Ascending aorta (tissue), 2 donors: ENCODE measurements at places on chromosomes 5 and 9.

DNA sequence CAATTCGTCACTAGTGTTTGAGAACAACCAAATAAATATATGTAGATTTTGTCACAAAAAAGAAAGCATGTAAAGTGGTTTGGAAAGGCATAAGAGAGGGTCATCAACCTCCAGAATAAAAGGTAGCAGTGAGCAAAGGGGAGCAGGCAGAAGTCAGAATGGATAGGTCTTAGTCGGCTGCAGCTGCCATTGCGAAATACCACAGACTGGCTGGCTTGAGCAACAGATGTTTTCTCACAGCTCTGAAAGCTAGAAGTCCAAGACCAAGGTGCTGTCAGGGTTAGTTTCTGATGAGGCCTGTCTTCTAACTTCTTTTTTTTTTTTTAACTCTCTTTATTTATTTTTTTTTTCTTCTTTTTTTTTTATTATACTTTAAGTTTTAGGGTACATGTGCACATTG is 208.1 kb upstream of the PIK3R1 start:
- DNase-seq: no peak

DNA sequence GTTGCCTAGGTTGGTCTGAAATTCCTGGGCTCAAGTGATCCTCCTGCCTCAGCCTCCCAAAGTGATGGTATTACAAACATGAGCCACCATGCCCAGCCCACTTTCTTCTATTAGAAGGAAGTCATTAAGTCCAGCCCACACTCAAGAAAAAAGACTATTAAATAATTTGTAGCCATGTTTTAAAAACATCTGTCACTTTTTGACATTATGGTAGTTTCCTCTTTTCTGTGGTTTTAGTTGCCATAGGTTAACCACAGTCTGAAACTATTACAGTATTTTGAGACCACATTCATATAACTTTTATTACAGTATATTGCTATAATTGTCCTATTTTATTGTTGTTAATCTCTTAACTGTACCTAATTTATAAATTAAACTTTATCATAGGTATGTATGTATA is 31.9 kb upstream of the C5orf24 start:
- no peak for DNase-seq

DNA sequence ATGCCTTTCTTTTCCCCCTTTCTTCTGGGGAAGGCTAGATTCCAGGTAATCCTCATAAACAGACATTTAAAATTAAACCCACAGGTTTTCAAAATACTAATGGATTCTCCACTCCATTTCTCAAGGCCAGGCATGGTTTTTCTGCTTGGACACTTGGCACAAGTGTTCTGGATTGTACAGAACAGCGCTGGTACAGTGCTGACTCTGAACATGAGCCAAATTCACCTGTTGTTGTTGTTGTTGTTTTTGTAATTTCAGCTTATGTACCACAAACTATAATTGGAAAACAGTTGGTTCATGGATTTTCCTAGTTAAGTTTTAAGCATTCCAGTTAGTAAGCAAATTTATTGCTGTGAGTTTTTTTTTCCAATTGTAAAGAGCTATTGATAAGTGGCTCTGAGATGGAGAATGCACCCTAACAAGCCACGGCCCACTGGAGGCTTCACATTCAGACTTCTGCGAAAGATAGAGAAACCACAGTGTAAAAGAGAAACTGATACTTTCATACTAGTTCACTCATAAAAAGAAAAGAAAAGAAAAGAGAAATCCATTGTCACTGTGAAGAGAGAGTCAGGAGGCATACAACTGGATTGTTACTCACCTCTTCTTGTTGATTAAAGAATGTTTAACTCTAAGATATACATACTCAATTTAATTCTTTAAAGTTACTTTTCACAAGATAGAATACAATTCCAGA is 16.2 kb upstream of the ITGA1 start:
- no peak for DNase-seq

- no peak for DNase-seq
Measured at GRCh38 chr5:53262348-53262970, 152.9 kb upstream of the MOCS2 start.

DNA sequence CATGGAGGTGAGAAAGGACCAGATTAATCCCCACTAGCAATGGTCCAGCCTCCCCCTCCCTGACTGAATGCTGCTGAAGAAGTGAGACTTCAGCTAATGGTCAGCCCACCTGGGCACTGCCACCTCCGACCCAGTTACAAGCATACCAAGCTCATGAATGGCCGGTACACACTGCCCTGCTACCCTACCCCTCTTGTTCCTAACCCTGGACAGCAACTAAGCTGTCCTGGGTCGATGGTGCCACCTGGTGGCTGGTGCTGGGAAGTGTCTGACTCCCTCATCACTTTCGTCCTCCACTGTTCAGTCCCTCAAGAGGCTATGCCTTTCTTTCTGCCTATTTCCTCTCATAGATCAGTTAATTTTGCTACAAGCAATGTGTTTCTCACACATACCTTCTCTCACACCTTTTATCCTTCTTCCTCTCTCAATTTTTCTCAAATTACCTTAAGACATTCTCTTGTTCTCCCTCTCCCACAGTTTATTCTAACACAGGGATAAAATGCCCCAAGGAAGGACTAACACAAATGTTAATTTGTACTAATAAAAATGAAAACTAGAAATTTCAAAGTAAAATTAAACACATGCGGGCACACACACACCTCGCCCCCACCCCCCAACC is 42.4 kb downstream of the PAX5 start:
- no peak for DNase-seq

- no peak for DNase-seq
Measured at GRCh38 chr9:32969270-32969669, 32.2 kb downstream of the APTX start.

GRCh38 chr9:100515578-100516494 is 42.9 kb downstream of the TMEFF1 start:
- DNase-seq: no peak

DNA sequence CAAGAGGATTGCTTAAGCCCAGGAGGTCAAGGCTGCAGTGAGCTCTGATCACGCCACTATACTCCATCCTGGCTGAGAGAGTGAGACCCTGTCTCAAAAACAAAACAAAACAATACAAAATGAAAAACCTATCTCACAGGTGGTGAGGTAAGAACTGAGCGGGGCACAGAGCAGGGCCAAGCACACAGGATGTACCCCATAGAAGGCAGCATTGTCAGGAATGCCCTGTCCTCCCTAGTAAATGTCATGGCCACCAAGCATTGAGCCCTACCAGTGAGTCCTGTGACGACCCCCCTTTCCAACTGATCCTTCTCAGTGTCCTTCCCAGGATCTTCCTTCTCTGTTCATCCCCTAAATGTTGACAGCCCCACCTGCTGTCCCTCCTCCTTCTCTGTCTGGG is 44.6 kb upstream of the ALDH1B1 start:
- peak; percentile 41 for DNase-seq

DNA sequence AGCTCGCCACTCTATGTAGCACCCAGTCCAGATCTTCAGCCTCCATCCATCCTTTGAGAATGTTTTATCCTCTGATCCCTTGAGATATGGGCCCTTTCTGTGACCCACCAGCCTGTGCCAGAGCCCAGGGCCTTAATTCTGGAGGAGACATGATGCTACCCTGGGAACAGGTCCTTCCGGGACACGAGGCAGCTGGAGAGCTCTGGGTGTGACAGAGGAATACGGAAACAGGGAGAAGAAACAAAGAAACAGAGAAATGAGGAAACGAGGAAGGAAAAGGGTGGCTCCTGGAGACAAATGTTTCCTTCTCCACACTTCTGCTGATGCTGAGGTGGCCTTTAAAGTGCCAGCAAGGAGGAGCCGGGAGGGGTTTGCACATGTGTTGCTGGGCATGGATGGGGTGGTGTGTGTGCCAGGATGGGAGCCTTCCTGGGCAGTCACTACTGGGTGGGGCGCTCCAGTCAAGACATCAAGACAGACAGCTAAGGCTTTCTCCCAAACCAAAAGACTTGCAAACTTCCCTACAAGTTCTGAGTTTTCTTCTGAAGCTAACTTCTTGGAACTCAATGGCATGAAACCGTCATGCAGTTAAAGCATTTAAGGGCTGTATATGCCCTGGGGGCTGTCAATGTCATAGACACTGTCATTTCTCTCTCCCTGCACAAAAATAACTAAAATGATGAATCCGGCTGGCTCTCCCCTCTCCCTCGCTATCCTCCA is 22.8 kb upstream of the MARCHF6 start:
- DNase-seq: no peak

- peak; percentile 78 for DNase-seq
Measured at GRCh38 chr5:150449517-150450339, at the start of gene RPS14. Gene RPS14 (minus strand): TSS chr5:150449739. CDS start chr5:150447733, 2,006 bp downstream.

- no peak for DNase-seq
Measured at GRCh38 chr9:7246917-7247522, 489.2 kb downstream of the KDM4C start.

GRCh38 chr5:100516285-100516684 is 18.9 kb upstream of the FAM174A start:
- DNase-seq: no peak

- DNase-seq: no peak
Measured at GRCh38 chr9:16410601-16411280, 459.7 kb downstream of the BNC2 start.

DNA sequence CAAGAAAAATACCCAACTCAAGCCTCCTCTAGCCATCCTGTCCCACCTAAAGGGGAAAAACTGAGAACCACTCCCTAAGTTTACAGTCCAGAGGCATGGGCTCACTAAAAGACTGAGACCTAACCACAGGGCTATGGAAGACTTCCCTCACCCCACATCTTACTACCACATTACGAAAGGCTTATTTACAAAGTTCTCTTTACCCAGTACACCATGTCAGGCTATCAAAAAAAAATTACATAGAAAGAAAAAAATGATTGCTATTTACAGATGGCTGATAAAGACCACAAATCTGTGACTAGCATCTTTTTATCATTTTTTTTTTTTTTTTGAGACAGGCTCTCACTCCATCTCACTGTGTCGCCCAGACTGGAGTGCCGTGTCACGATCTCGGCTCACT is 69.7 kb upstream of the TNPO1 start:
- no peak for DNase-seq

DNA sequence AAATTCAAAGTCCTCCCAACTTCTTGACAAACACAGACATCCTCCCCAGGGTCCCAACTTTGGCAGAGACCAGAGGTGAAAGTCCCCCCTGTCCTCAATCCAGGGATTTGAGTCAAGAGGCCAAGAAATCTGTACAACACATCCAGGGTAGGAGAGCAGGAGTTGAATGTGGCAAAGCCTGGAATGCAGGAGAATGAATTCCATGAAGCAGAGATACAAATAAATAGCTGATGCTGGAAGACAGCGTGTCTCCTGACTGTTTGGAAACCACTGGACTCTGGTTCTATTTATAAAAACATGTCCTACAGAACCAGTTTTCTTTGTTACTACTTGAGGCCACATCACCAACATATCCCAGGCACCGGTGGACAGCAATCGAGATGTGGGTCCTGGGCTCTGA is 43.7 kb upstream of the SLIT3 start:
- no peak for DNase-seq

GRCh38 chr5:92181656-92182055 is 798.5 kb upstream of the ARRDC3 start:
- DNase-seq: no peak

GRCh38 chr5:64790210-64790609 is 21.5 kb downstream of the CWC27 start:
- no peak for DNase-seq
